CD4-positive, alpha-beta T cell (primary cell): ENCODE measurements at places on chromosomes 4 and X.

DNA sequence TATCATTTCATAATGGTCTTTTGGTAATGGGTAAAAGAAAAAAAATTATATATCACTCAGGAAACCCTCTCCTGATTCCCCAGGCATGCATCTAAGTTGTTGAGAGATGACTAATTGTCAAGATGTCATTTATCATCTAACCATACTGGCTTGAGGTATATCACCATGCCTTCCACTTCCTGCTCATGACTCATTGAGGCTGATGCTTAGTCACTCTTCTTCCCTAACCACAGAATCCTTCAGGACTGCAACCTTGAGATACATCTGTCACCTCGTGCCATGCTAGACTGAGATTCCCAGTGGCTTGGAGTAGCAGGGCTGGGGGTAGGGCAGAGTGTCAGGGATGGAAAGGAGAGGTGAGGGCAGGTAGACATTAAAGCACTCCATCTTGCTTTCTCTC, 782.5 kb upstream of the INTU start:
- DNase-seq = no peak

- no peak for DNase-seq
These were observed 37.6 kb downstream of the CTBP1 start for GRCh38 chr4:1211371-1211770.

- no peak for DNase-seq
These were observed 128.4 kb upstream of the TBC1D9 start for GRCh38 chr4:140884431-140885058.

- DNase-seq = no peak
These were observed at the start of gene PLAC8 for GRCh38 chr4:83114576-83114975. Gene PLAC8 (minus strand): TSS chr4:83114729. CDS start chr4:83107921, 6,808 bp downstream.

DNA sequence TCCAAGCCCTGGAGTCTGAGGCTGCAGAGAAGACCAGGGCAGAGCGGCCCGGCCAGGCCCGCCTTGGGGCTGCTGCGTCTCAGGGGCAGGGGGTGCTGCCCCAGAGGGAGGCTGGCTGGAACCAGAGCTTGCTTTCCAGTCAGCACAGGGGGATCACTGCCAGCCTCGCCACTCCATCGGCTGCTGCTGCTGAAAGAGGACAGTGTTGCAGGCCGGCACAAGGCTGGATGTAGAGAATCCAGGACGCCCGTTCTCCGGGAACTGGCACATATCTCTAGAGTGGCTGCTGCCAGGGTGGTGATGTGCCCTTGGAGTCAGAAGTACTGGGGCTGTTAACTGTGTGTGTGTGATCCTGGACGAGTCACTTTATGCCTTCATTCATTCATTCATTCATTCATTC, 31.9 kb upstream of the SORCS2 start:
- DNase-seq = peak; percentile 8

- DNase-seq = no peak
These were observed 31.2 kb upstream of the PDGFRA start for GRCh38 chr4:54197926-54198325.

- DNase-seq = peak; percentile 38
These were observed 91.4 kb downstream of the RTL9 start for GRCh38 chrX:110450050-110450449.

DNA sequence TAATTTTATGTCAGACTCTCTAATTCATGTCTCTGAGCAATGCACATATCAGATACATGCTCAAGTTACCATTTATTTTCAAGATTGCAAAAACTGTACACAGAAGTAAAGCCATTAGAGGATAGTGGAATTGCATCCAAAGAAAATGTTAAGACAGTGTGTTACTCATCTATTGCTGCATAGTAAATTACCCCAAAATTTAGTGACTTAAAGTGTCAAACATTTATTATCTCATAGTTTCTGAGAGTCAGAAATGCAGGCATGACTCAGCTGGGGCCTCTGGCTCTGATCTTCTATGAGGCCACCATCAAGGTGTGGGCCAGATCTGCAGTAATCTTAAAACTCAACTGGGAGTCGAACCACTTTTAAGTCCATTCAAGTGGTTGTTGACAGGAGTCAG, 275.2 kb downstream of the QDPR start:
- no peak for DNase-seq

GRCh38 chr4:75327804-75328512, 186.2 kb downstream of the RCHY1 start:
- no peak for DNase-seq

DNA sequence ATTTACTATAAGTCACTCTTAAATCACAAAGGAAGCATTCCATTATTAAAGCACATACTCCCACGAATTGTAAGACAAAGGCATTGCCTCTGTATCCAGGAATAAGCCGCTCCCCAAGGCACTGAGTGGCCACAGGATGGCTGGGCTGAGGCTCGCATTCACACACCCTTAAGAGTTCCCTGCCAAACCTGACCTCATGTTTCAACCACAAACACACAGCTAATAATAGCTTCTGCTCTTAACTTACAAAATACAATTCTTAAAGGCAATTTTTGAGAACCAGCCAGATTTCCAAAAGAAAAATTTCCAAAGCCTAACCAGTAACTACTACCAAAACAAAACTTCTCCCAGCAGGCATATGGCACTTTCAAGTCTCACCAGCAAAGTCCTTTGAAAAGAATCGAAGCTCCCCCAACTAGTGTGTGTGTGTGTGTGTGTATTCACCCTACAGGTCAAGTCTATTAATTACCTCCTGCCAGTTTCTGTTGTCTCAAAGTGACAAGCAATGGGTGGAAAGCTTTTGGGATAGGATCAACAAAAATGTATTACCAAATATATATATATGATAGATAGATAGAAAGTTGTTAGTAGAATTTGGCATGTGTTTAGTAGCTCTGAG, 36.0 kb downstream of the ARHGAP6 start:
- DNase-seq = no peak

GRCh38 chr4:57445686-57446085, 335.5 kb upstream of the IGFBP7 start:
- no peak for DNase-seq

DNA sequence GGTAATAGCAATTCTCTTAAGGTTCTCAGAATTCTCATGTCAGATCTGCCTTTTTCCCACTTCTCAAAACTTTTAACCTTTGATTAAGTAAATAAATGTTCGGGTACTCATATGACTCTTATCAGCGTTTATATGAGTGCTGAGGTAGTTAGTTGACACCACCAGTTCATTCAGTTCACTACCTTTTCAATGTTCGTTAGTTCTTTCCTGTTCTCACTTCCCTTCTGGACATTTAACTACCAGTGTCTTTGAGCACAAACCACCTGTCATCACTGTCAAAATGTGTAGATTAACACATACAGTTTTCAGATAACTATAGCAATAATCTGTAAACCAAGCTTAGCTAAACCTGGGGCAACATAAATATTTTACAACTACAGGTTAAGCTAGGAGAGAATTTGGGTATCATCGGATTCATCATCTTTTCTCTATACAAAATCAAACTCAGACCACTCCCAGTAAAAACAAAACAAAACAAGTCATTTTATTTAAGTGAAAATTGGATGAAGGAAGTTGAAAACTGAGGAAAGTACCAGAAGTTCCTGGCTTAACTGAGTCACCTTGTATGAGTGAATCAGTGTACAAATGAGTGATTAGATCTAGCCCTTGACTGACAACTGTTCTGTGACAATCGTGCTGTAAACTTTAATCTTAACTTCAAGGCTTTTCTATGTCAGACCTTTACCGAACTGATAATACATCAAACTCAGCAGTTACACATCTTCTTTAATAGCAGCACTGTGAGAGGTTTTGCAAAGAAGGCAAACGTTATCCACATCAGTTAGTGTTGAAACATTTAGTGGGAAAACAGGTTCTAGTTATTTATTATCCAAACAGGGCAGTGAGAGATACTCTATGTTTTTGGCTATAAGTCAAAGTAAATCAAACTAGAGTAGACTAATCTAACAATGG, 41.9 kb downstream of the ARHGEF38 start:
- no peak for DNase-seq

DNA sequence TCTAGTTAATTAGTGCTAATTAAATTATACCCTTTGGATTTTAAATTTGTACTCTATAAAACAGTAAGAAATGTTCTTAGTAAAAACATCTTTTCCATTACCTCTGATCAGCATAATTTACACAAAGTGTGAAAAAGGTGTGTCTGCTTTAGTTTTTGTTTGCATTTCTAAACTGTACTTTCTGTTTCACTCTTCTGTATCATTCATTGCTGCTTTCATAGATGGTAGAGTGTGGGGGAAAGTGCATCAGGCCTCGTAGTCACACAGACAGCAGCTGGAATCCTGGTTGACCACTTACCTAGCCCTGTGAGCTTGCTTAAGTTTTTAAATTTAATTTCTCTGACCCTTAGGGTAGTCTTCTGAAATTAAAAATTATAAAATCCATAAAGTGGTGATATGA, 275.4 kb upstream of the PITX2 start:
- no peak for DNase-seq

DNA sequence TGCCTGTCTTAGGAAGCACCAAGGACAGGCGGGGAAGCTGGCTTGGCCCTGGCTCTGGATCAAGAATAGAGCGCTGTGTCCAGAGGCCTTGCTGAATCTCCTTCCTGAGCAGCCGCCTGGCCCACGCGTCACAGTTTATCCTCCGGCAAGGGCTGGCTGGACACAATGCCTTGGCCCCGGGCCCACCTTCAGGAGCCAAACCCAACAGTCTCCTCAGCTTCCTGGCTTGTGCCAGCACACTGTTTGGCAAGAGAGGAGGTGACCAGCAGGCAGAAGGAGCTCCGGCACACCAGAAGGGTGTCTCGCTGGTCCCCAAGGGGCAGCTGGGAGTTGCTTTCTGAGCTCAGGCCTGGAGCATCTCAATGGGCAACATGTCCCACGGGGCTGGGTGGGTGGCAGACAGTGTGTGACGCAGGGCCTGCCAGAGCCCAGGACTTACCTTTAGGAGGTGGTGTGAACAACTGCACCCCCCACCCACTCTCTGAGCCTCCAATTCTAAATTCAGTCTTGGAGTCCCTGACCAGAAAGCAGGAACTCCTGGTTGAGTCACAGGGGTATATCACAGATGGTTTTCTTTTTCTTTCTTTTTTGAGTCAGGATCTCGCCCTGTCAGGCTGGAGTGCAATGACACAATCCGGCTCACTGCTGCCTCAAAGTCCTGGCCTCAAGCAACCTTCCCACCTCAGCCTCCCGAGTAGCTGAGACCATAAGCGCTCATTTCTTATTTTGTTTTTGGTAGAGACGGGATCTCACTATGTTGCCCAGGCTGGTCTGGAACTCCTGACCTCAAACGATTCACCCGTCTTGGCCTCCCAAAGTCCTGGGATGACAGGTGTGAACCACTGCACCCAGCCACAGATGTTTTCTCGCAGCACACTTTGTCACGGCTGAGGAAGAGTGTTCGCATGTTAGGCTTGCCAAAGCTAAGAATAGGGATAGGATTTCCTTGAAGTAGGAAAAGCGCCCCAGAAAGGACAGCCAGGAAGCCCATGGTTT, 361.2 kb downstream of the BCOR start:
- no peak for DNase-seq

DNA sequence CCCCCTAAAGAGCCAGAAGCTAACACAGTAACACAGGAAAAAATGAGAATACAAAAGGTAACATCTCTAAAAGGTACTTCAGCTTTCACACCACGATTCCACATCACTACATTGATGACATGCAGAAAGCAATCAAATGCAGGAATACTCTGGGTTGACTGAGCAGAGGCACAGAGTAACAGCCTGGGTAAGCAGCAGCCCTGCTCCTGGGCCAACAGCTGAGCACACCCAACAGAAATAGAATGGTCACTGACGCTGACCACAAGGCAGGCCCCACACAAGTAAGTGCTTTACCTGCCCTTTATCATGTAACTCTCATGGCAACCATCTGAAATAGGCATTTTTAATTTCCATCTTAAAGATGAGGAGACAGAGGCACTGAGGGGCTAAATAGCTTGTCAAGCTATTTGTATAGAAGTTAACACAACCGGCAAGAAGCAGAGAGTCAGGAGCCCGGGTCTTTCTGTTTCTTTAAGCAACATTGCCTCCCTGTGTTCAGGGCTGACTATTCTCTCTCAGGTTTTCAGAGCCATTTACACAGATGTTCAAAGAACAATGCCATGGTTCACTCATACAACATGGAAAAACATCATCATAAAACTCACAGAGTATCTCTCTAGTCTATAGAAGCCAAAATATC, 168.9 kb downstream of the ZNF674 start:
- DNase-seq = peak; percentile 25

- no peak for DNase-seq
These were observed 6.1 kb upstream of the BDH2 start for GRCh38 chr4:103105558-103106356.

GRCh38 chr4:135032670-135033069, 831.1 kb upstream of the PABPC4L start:
- no peak for DNase-seq

- DNase-seq = no peak
These were observed 1564.8 kb downstream of the RPA4 start for GRCh38 chrX:98448524-98448923.

GRCh38 chr4:39083164-39083563, 21.1 kb downstream of the KLHL5 start:
- no peak for DNase-seq

GRCh38 chr4:77124576-77124975, 32.4 kb upstream of the CCNG2 start:
- DNase-seq = no peak

- no peak for DNase-seq
These were observed 34.3 kb upstream of the PPP2R2C start for GRCh38 chr4:6506616-6507140.

DNA sequence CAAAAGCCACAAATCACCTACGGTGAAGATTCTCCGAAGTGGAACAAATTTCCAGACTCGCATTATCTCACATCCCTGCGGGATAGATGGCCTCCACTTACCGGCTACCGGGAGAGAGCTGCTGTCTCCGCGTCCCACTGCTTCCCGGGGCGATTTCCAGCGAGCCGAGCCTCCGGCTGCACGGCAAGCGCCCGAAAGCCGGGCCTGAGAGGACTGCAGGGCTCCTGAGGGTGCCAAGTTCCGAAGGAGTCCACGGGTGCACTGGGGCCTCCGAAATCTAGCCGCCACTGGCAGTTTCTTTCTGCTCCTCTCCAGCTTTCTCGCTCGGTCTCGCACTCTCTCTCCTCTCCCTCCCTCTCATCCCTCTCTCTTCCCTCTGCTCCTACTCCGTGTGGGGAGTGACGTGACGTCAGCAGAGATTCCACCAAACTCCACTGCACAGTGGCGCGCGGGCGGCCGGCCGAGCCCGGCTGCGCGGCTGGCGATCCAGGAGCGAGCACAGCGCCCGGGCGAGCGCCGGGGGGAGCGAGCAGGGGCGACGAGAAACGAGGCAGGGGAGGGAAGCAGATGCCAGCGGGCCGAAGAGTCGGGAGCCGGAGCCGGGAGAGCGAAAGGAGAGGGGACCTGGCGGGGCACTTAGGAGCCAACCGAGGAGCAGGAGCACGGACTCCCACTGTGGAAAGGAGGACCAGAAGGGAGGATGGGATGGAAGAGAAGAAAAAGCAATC, 14.0 kb upstream of the PITX2 start:
- DNase-seq = no peak

- DNase-seq = no peak
These were observed 104.5 kb upstream of the AGA start for GRCh38 chr4:177546745-177547144.

DNA sequence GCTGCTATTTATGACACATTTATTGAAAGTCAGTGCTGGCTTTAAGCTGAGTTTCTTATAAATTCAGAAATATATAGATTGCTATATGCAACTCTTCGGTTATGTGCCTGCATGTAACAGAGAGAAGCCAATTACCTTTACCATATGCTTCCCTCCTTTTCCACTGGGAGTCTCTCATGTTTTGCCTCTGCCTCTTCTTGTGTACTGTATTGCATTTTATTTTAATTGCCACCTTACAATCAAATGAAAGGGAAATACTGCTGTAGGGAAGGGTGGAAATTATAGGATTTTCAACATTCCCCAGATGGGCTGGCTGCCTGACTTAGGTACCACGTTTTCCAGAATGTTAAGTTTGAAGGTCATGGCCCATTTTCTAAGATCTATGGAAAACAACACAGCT, 655.4 kb upstream of the SLIT2 start:
- DNase-seq = no peak
